ENCODE measurements at places on chromosomes 11 and 22.

DNA sequence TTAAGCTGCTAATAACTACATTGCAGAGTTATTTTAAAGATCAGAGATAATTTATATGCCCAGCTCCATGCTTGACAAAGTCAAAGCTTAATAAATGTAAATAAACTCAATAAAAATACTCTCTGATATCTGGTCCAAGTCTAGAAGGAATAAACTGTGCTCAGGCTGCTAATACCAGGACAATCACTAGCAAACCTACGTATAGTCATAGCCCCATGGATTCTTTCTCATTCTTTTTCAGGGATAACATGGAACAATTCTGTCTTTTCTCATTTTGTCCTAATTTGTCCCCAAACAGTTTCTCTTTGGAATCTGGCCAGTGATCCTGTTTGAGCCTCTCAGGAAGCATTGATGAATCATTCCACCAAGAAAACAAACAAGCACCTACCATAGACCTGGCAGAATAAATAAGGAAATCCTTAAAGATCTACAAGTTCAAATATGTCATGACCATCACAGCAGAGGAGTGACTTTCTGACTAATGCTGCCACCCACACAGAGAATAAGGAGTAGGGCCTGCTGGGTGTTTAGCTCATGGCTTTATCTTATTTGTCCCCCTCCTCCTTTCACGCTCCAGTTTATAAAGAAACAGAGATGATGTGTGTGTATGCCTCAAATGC, 14.1 kb upstream of the B3GNT6 start:
- no peak for DNase-seq

GRCh38 chr11:120352405-120352804, 16.2 kb downstream of the ARHGEF12 start:
- DNase-seq = no peak

GRCh38 chr11:75264356-75264755, 23.8 kb downstream of the TPBGL start:
- no peak for DNase-seq

- no peak for DNase-seq
These were observed 22.7 kb downstream of the CACNA1I start for GRCh38 chr22:39593066-39593930.

GRCh38 chr11:18865261-18865660, 73.7 kb upstream of the PTPN5 start:
- DNase-seq = no peak

DNA sequence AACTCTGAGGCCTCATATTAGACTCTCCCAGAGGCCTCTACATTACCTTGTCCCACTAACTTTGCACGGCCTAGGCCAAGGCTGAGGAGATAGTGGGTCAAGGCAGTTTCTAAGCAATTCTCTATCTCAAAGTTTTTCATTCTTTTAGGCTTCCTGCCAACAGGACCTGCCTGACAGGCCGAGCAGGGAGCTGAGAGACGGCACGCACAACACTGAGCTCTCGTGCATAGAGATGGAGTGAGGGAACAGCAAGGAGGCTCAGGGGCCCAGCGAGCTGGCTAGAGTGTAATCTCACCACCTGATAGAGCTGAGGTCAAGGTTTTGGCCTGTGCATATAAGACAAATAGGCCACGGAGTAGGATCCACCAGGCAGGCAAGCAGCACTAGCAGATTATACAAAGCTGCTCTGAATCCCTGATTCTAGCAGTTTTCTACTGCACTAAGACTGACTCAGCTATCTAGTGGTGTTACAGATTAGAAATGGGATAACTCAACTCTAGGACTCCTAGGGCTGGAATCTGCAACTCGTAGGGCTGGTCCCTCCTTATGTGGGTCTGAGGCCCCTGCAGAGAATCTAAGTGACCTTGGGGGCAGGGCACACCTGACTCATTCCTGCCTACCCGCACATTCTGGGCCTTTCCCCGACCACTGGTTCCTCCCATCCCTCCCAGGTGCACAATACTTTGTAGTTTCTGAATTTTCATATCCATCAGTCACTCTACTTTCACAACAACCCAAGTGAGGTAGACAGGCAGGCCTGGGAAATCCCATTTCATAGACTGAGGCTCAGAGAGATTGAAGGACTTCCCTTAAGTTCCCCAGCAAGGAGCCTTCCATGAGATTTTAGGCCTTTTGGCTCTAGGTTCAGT, 1.7 kb downstream of the CYB5R2 start:
- no peak for DNase-seq

GRCh38 chr11:73321604-73322381, 13.7 kb downstream of the ARHGEF17 start:
- no peak for DNase-seq

GRCh38 chr11:26947904-26948639, 45.8 kb upstream of the FIBIN start:
- no peak for DNase-seq

GRCh38 chr11:120712881-120713280, 201.3 kb downstream of the GRIK4 start:
- DNase-seq = no peak

DNA sequence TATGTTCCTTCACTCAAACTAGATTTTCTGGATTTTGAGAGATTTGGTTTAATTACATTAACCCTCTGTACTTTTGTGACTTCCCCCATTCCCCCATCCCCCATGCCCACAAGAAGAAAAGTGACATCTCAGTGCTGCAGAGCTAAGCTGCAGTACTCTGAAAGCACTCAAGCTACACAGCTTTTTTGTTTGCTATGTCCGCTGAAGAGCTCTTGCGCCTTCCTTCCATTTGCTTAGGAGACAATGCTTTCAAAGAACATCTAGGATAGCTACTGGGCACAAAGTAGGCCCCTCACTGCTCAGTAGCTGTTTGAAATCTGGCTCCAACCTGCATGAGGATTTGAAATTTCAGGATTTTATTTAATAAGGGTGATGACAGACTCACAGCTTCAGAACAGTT, 69.7 kb downstream of the SLC17A6 start:
- no peak for DNase-seq

GRCh38 chr11:75413864-75414263, 14.5 kb downstream of the RPS3 start:
- DNase-seq = no peak

GRCh38 chr11:121053244-121053643, 29.3 kb downstream of the TBCEL start:
- no peak for DNase-seq

GRCh38 chr22:27003297-27003696, 345.9 kb downstream of the MIAT start:
- no peak for DNase-seq

DNA sequence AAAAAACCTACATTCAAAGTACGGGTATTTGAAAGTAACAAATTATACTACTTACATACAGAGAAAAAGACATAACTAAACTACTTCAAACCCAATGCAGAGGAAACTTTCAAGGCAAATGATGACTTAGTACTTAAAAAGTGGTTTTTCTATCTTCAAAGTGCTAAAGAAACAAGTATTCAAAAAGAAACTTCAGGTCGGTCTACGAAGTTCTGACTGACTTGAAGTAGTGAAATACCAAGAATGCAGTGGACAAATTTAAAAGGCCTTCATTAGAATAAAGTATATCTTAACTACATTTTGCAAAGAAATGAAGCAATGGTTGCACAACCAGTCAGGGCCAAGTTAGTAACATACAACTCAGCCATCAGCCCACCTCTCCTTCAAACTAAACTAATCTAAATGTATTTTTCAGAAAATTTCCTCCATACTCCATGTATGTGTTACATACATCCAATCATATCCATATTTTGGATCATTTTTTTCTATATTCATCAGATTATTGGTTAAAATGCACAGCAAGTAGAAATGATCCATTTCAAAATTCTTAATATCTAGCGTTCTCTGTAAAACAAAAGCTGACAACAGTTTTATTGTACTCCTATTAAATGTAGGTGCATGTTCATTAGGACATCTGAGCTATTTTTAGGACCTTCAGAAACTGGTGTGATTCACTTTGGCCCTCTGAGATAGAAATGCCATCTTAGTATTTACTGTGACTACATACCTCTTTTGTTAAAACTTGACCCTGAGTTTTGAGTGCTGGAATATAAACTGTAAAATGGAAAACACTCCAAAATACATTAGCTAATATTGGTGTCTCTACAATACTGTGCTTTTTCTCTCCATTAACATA, 49.9 kb downstream of the BIRC2 start:
- no peak for DNase-seq

- DNase-seq = no peak
These were observed 10.2 kb upstream of the AMPD3 start for GRCh38 chr11:10444725-10445315.

- no peak for DNase-seq
These were observed 24.2 kb downstream of the RTN3 start for GRCh38 chr11:63705526-63705925.

GRCh38 chr11:75428281-75428724, 4.7 kb downstream of the KLHL35 start:
- DNase-seq = peak; percentile 93

- DNase-seq = peak; percentile 76
These were observed 1060.1 kb downstream of the NTM start for GRCh38 chr11:132430429-132431062.

GRCh38 chr22:33524511-33525260, 395.6 kb downstream of the LARGE1 start:
- DNase-seq = no peak

GRCh38 chr11:232783-233565, 3.2 kb downstream of the SIRT3 start:
- DNase-seq = no peak

- DNase-seq = no peak
These were observed 53.5 kb downstream of the TEAD1 start for GRCh38 chr11:12727563-12728211.

- DNase-seq = no peak
These were observed 10.8 kb downstream of the GVQW3 start for GRCh38 chr11:76391811-76392475.

DNA sequence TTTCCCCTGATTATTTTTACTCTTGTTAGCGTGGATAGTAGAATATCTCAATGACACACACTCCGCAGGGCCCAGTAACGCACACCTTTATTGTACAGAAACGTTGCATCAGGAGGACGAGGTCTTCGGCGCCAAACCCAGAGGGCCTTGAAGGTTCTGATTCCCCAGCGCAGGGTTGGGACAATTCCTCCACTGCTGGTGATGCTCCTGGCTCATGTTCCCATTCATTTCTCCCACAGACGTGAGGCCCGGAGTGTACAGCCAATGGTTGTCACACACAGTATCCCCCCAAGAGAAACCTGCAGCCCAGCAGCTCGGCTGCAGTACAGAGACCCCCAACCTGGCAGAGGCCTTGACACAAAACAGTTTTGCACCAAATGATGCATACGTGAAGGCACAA, 6.1 kb upstream of the ANO1 start:
- DNase-seq = no peak
